Activated T-cell treated with anti-CD3 and anti-CD28 coated beads, Interleukin-2, amount 50 U/mL, for 1 hour (primary cell): ENCODE measurements at places on chromosomes 3 and 15.

- DNase-seq = no peak
Measured at GRCh38 chr3:10777627-10778026, 38.4 kb upstream of the SLC6A11 start.

DNA sequence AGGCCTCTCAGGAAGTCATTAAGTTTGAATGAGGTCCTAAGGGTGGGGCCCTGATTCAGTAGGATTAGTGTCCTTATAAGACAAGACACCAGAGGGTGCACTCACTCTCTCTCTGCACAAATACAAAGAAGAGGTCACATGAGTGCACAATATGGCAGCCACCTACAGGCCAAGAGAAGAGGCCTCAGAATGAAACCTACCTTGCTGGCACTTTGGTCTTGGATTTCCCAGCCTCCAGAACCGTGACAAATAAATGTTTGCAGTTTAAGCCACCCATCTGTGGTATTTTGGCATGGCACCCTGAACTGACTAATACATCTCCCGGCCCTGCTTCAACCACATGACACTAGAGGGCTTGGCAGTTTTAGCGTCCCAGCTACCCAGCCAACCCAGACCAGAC lies 73.9 kb upstream of the CHRNB4 start:
- DNase-seq = no peak

DNA sequence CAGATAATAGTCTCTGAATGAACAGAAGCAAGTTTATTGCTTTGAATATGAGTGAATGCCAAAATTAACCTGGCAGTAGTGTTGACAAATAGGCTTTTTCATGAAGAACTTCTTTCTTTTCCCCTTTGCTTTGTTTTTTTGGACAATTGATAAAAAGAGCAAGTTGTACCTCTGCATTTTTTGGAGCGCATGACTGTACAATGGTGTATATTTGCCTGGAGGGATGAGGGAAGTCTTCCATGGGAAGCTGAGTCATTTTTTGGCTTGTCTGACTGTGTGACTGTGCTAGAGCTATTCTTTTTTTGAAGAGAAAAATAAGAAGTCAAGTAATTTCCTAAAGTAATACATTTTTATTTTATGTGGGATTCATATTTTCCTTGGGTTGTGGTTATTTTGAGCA lies 186.9 kb downstream of the KLHL25 start:
- DNase-seq = no peak

GRCh38 chr3:156434921-156435320 lies 120.0 kb downstream of the SSR3 start:
- DNase-seq = no peak

DNA sequence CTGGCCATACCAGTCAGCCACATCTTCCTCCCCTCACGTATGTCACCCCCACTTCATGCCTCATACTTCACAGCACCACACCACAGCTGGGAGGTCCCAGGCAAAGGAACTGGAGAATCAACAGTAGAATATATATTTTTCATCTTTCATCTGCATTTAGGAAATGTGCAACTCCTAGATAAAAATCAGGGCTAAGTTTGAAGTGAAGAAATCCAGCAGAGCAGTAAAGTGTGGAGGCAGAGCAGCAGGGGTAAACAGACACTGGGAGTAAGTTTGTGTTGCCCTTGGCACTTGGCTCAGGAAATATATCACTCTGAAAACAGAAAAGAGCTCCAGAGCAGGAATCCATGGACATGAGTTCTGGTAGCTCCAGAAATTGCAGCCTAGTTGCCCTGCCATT lies 2.8 kb upstream of the HERC1 start:
- no peak for DNase-seq

DNA sequence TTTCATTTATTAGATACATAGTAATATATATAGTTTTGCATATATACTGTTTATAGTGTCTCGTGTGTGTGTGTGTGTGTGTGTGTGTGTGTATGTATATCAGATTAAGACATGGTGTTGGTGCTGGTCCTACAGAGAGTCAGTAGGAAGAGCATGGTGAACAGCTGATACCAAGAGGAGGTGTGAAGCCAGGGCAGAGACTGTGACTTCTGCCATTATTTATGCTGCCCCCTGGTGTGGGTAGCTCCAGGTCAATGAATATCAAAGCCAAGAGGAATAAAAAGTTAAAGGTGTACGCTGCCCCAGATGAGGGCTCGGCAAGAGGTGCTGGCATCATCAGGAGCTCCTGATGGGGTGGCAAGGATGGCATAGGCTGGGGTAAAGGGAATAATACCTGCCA lies 299.5 kb upstream of the RASGRP1 start:
- DNase-seq = no peak

- no peak for DNase-seq
Measured at GRCh38 chr3:177906578-177907229, 629.5 kb upstream of the KCNMB2 start.

DNA sequence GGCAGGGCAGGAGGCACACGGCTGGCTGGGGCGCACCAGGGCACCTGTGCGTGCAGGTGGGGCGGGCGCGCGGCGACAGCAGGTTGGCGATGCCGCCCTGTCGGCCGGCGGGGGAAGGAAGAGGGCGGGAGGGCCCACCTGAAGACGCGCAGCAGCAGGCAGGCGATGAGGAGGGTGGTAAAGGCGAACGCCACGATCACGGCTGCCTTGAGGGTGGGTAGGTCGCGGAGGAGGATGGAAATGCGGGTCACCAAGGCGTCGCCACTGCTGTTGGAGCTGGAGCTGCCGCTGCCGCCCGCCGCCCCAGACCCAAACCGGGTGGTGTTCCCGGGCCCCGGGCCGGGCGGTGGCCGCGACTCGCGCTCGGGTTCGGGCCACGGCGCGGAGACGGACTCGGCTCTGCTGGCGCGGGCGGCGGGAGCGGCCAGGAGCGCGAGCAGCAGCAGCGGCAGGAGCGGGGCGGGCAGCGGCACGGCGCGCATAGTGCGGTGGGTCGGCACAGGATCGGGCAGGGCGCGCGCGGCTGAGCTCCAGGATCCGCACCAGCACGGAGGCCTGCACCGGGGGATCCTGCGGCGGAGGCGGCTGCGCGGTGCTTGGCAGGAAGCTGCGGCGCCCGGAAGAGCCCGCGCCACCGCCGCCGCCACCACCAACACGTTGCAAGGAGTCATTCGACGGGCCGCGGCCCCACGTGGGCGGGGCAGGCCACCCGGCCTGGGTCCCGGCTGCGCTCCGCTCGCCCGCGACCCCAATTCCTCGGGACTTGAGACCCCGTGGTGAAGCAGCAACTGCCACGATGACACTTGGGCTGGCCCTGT lies at the start of gene FAM174B:
TSS of gene FAM174B (minus strand) at position 598 of the 818 bp plus-strand sequence.
- DNase-seq = peak; percentile 26

- DNase-seq = no peak
Measured at GRCh38 chr3:100044369-100044768, 69.9 kb downstream of the FILIP1L start.

DNA sequence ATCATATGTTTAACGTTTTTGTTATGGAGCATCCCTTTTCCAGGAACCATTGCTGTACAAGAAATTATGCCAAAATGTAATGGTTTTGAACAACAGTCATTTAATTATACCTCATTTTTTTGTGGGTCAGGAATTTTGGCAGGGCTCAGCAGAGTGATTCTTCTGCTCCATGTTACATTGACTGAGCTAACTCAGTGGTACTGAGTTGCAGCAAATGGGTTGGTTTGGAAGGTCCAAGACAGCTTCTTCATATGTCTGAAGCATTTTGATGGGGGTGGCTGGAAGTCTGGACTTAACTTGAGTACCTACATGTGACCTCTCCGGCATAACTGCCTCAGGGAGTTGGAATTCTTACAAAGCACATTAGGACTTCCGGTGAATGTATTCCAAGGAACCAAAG lies 26.0 kb upstream of the CMC1 start:
- no peak for DNase-seq

DNA sequence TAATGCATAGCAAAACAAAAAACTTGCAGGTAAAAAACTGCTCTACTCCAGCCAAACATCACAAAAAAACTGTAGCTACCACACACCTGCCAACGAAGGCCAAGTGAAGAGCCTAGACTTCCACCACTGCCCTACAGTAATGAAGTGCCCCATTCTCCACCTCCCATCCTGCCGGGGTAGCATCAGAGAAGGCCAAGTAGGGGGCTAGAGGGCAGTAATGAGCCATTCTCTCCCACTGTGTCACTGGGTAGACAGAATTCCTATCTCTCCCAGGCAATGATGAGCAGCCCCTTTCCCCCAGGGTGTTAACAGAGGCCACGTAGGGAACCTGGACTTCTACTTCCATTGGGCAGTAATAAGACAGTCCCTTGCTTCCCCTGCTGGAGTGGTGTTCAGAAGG lies 9.5 kb downstream of the SEC22C start:
- no peak for DNase-seq

- DNase-seq = no peak
Measured at GRCh38 chr3:14602006-14602803, 49.4 kb upstream of the CCDC174 start.

- no peak for DNase-seq
Measured at GRCh38 chr3:67386451-67386850, 268.0 kb downstream of the SUCLG2 start.

DNA sequence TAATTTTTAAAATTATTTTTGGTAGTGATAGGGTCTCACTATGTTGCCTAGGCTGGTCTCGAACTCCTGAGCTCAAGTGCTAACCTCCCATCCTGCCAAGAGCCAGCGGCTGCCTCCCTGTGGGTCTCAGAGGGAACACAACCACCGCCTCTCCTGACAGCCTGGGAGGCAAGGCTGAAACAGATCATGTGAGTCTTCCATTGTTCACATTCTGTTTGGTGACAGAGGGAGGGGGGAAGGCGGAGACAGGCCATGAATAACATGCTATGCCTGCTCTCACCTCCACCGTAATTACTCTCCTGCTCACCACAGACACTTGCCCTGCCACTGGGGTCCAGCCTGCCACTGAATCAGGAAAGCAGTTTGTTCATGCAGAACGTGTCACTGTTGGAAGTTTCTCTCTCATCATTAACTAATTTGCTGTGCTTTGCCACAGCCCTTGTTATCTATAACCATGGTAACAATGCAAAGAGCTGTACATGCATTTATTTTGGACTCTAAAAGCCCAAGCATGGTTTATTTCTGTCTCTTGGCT lies 78.4 kb upstream of the RASGRF1 start:
- no peak for DNase-seq
